ENCODE measurements at places on chromosomes 1 and 21.

DNA sequence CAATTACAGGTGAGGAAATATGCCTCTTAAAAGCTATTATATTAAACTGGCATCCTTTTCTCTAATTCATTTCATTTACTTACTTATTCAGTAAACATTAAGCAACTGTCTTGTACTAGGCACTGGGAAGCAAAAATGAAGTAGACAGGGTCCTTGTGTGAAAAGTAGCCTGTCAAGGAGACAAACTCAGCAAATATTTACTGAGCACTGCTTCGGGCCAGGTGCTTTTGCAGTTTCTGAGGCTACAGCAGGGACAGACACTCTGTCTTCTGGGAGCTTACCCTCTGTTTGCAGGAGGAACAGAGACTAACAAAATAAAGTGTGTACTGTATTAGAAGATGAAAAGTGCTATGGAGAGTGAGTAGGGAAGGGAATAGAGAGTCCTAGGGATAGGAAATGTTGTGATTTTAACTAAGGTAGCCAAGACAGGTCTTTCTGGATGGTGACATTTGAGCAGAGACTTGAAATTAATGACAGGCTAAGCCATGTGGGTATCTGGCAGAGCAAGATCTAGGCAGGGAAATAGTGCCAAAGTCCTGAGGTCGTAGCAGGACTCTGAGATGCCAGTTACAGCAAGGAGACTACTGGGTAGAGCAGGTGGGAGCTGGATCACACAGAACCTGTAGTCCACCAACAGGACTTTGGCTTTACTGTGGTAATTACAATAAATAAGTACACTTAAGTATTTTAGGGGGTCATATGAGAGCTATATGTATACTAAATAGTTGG, 133.0 kb downstream of the ITSN1 start:
- DNase-seq = no peak

- peak; percentile 75 for DNase-seq
Observed at GRCh38 chr1:32464716-32465577, at the start of gene ZBTB8B. Gene ZBTB8B, plus strand, starts transcription at chr1:32465072. Its CDS starts 5,553 bp downstream, at chr1:32470625.

- DNase-seq = no peak
Observed at GRCh38 chr1:210728437-210729149, 399.9 kb downstream of the HHAT start.

DNA sequence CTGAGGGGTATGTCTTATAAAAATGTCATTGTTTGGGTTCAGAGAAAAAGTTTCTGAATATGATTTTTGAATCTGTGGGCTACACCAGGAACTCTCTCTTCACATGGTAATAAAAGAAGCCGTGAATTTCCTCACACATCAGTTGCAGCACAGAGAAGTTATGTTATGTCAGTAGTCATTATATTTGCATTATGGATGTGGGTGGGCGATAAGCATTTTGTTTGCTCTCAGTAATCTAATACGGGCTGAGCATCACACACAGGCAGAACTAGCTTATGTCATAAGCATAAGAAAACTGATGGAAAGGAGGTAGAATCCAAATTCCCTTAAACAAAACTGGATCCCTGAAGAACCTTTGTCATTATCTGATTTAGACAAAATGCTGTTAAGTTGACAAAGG, 70.8 kb downstream of the PRDM2 start:
- DNase-seq = no peak

DNA sequence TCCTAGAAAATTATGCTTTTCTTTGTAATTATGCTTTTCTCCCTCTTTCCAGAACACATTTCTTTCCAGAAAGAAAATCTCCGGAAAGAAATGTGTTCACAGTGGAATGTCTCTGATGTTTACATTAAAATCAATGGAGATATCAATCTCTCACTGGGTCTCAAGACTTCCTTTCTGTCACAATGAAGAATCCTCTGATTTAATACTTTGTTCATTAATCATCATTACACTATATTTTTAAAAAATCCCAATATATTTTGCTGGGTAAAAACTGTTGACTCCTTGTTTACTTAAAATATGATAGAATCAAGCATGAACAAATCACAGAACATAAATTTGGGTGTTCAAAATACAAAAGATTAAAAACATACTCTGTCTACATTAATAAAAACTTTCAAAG, 26.3 kb upstream of the TGFBR3 start:
- DNase-seq = no peak

DNA sequence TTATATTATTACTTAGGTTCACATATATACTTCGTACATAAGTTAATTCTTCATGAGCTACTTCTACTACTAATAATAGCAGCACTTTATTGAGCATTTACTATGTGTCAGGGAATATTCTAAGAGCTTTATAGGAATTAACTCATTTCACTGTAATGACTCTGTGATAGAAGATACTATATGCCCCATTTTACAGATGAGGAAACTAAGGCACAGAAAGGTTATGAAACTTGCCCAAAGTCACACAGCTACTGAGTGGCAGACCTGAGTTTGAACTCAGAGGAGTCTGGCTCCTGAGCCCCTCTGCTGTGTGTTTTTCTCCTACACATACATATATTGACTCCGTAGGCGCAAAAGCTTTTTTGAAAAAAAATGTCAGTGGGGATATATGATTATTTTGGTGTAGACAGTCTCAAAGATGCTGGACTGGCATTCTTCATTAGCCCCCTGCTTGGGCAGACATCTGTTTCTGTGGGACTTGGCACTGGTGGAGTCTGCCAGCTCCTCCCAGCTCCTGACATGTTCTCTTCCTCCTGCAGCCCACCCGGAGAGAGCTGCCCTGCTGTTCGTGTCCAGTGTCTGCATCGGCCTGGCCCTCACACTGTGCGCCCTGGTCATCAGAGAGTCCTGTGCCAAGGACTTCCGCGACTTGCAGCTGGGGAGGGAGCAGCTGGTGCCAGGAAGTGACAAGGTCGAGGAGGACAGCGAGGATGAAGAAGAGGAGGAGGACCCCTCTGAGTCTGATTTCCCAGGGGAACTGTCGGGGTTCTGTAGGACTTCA, 70.9 kb downstream of the TCP10L start:
- no peak for DNase-seq

DNA sequence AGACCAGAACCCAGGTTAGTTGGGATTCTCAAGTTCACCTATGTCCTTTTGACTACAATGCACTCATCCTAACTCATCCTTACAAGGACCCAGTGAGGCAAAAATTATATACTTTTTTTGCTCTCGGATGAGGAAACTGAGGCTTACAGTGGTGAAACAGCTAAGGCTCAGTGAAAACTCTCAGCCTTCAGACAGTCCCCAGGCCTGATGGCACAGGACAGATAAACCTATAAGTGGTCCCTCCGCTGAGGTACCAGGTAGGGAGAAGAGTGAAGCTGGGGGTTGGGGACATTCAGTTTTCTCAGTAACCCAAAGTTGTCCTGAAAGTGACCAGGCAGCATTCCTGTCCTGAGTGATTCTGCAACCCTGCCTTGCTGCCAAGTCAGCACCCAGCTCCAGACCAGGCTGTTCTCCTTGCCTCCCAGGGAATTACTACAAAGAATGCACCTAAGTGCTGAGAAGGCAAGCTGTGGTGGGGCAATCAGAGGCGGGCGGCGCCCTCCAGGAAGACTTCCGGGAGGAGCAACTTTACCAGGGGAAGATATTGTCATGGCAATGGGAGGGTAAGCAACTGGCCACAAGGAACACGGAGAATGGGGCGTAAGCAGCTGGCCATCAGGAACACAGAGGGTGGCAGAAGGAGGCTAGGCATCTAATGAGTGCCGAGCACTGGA, 4.6 kb downstream of the TENT5B start:
- peak; percentile 78 for DNase-seq

DNA sequence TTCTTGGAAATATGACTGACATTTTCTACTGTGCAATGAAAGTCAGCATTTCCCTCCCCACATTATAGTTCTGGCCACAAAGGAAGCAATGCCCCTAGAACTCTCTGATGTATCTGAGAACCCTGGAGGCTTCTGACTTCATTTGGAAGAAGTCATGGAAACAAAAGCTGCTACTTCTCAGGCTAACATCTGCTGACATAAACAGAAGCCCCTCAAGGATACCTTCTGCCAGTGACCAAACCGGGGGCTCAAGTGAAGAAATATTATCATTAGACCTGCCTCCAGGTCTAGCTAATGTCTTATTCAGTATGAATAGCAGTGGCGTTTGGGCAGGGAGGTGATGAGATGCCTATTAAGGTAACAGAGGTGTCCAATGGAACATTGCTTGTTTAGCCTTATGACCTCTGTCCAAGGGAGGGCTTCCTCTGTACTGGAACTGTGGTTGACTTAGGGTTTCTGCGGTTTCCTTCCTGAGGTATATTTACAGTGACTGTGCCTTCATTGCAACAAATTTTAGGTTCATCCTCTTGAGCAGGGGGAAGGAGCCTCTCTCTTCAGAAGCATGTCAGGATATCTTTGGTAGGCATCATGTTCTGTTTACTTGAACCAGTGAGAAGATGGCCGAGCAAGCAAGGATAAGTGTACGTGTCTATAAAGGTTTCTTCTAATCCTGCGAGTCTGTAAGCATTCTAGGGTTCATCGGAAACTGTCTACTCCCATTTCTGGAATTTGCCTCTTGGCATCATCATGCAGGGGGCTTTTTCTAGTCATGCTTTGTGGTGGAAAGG, 161.7 kb downstream of the PBX1 start:
- DNase-seq = no peak

DNA sequence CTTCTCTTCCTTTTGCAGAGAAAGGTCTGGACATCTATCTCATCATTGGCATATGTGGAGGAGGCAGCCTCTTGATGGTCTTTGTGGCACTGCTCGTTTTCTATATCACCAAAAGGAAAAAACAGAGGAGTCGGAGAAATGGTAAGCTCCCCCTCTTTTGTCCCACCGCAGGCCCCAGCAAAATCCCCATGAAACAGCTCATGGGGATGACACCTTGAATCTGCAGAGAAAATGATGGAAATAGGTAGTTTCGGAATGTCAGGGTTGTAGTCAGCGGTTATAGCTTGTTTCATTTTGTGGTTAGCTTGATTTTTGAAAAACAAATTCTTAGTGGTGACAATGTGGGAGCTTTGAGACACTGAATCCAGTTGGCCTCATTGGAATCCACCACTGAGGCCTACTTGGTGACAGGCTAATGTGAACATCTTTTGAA, 10.3 kb downstream of the CD2 start:
- DNase-seq = no peak

GRCh38 chr1:114620419-114620818, 39.0 kb upstream of the BCAS2 start:
- DNase-seq = no peak

DNA sequence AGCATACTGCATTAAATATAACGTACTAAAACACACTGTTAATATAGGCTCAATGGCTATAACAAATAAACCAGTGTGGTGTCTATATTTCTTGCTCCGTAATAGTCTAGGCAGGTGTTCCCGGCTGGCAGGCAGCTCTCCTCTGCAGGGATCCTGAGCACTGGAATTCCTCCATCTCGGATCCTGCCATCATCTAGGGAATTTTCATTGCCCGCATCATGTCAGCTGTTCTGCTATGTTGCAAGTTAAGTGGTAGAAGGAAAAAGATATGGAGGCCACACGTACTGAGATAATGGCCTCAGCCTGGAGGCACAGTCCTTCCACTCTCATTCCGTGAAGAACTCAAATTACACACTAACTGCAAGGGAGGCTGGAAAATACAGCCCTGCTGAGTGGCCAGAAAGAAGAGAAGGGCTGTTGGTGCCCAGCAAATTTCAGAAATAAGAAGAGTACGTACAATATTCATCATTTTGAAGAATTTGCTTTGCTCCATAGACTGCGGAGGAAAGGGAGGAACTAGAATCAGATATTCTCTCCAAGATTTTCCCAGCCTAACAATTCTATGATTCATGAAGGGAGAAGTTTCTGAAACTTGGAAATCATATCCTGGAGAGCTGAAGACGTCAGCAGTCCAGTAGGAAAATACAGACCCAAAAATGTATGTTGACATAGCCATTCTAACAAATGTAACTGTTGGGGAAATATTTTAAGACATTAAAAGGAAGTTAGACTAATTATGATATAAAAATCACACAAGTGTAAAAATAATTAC, 263.3 kb downstream of the MRPL39 start:
- no peak for DNase-seq

DNA sequence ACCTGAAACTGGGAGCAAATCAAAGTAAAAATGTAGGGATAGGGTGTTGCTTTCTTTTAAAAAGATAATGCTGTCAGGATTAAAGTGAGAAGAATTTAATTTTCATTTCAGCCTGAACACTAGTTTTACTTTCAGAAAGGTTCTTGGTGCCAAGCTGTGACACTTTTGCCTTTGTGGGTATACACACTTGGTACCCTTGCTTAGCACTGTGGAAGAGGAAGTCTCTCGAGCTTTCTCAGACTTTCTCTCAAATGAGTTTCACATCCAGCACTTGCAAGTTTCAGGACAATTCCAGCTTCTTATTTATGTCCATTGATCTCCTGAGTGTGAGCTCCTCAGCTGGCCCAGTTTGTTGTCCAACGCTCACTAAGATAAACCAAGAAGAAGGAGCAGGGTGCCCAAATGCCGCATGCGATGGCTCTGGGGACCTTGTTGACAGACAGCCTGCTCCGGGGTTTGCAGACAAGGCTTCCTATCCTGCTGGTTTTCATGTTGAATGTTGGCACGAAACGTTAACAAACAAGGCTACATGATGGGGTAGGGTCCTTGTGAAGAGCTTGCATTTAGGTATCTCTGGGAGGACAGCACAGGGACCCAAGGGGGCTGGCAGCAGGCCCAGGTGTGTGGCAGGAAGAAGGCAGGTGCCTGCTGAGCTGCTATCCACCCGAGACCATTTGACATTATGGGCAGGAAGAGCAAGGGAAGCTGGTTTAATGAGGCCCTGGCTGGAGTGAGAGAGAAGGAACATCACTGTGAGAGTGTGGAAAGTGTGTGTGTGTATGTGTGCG, 79.7 kb downstream of the POFUT2 start:
- no peak for DNase-seq

DNA sequence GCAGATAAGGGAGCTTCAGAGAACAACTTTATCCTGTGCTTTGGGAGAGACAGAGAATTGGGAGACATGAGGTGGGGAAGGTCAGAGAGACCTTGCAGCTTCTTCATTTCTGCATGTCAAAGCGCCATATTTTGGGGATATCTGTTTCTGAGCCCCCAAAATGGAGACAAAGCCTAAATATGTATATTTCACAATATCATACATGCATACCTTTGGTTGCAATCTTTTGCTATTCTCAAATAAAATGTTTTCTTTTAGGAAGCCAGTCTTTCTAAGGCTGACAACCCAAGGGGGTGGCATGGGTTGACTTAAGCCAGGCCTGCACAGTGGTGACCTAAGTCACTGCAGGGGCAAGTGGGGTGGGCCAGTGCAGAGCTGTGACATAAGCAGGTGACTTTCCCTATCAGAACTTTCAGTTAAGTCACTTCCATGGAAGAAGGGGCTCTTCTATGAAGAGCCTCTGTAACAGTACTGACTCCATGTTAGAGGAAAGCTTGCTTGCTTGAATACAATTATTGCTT, 13.9 kb upstream of the MRPL55 start:
- DNase-seq = no peak

- DNase-seq = no peak
Observed at GRCh38 chr1:33515112-33515511, 42.7 kb downstream of the ZSCAN20 start.

GRCh38 chr1:27356619-27357280, 10.0 kb downstream of the MAP3K6 start:
- DNase-seq = no peak

Measured in breast epithelium (tissue), 4 donors.